T1000 (cell line): ENCODE measurements at places on chromosomes 12 and 14.

- DNase-seq: no peak
Measured at GRCh38 chr12:47226199-47226598, 146.4 kb upstream of the AMIGO2 start.

DNA sequence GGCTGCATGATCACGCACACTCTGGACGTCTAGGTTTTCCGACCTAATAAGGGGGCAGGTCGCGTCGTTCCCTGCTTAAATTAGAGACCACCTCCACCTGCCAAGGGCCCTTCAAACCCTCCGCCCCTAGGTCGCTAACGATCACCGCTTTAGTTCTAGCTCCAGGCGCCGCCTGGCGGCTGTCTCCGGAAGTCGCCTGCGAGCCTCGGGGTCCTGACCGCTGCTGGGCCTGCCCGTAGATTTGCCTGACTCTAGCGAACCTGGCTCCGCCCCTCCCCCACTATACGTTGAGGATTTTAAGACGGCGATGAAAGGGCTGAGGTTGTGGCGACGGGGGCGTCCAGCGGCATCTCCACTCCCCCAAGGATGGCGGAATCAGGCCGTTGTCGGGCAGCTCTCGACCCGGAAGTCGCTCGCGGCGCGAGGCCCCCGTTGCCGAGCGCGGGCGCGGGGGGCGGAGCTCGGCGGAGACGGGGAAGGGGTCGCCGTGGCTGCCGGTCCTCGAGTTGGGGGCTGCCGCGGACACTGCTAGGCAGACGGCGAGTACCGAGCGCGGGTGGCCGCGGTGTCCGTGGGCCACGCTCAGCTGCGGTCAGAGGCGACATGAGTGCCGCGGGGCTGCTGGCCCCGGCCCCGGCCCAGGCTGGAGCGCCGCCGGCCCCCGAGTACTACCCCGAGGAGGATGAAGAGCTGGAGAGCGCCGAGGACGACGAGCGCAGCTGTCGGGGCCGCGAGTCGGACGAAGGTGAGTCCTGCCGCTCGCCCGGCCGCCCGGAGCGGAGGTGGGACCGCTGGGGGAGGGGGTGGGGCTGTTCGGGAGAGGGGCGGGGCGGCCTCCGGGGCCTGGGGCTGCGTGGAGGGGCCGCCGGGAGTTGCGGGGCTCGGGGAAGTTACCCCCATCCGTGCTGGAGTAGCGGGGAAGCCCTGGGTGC is at the start of gene SUDS3:
TSS of gene SUDS3 (plus strand) at position 467 of the 932 bp plus-strand sequence. CDS start at position 604, 137 bp downstream.
- DNase-seq: peak; percentile 76

DNA sequence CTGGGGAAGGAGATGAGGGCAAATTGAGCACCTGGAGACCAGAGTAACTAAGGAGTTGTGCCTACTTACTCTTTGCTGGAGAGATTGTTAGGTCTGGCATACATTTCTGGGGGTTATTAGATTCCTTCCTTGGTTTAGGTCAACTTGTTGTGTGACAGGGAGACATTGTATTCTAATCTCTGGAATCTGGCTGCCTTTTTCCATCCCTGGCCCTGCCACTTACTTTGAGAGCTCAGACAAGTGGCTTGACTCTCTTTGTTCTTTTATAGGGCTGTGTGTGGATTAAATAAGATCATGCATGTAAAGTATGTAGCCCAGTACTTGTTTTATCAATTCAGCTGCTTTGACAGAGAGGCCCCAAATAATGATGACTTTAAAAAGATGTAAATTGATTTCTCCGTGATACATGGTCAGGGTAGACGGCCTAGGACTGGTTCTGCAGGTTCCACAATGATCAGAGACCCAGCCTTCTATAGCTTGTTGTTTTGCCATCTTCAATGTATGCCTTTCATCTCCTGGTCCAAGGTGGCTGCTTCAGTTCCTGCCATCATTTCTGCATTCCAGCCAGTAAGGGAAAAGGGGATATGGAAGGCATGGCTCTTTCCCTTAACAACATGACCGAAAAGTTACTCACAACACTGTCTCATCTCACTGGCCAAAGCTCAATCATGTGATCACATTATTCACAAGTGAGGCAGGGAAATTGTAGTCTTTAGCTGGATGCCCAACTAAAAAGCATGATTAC is 72.6 kb downstream of the CHST11 start:
- DNase-seq: no peak

DNA sequence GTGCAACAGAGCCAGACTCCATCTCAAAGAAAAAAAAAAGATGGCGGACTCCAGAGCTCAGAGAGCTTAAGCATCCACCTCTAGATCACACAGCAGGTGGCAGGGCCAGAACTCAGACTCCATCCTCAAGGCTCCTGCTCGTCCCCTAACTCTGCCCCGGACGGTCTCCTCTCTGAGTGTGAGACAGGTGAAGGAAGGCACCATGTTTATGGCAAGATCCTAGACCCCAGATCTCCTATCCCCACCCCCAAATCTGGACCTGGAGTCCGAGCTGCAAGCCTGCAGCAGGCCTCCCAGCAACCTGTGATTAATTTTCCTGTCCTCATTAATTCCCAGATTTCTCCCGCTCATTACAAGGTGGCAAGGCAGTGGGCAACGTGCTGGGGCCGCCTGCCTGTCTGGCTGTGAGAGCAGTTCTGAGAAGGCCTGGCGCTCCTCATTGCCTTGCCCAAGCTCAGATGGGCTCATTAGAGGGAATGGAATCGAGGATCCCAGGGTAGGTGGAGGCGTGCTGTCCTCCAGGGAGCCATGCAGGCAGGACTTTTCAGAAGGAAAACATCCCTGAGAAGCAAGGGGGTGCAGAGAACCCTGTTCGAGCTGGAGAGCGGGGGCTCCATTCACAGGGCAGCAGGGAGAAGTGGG is 296.6 kb upstream of the RTL1 start:
- DNase-seq: no peak

GRCh38 chr12:27261866-27262265 is 17.8 kb downstream of the STK38L start:
- no peak for DNase-seq

- DNase-seq: no peak
Measured at GRCh38 chr12:1162081-1162760, 171.2 kb downstream of the ERC1 start.

- DNase-seq: no peak
Measured at GRCh38 chr12:93221841-93222240, 155.9 kb upstream of the NUDT4 start.
